ENCODE measurements at places on chromosomes 3 and 15. TPM values are rescaled to one million over a fixed set of nuclear protein-coding genes. Genes with fewer than 3 reads are reported as not detected.
A peak's percentile ranks its signal among the peaks of the same experiment; 100 is the strongest.

DNA sequence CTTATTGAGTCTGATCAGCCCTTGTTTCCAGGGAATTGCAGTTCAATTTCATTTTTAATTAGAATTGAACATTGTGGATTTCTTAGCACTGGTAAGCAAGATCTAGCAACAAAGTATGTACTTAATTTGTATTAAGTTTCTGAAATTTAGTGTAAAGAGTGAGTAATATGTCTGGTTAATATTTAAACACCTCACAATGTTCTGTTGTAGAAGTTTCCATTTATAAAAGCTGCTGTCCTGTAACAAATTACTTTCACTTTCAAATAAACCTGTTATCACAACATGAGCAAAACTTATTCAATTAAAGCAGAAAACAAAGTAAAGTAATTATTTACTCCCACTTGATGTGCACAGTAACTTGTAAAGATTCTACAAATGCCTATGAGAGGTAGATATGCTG is 448.5 kb downstream of the NAALADL2 start:
- no peak for DNase-seq

The MYO1E gene
- total RNA-seq: 117 TPM

- peak; percentile 54 for DNase-seq
Measured at GRCh38 chr3:87260270-87260669, 16.1 kb downstream of the POU1F1 start.

DNA sequence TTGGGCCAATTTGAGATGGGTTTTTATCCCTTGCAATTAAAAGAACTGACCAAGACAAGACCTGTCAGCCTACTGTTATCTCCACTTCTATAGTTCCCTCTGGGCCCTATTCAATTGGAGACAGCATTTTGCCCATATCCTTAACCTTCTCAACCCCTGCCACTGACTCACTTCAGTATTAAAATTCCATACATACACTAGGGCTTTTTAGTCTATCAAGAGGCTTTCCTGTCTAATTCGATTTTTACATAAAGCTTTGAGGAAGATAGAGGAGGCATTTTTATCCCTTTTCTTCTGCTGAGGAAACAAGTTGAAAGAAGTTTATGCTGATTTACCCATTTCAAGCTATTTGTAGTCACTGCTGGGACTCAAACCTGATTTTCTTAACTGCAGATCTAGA is 51.1 kb downstream of the GTF2E1 start:
- no peak for DNase-seq

GRCh38 chr3:181458857-181459256 is 252.9 kb upstream of the SOX2 start:
- DNase-seq: no peak

- DNase-seq: peak; percentile 78
Measured at GRCh38 chr3:55164191-55164590, 236.3 kb upstream of the LRTM1 start.

The CLEC3B gene
- total RNA-seq: 0.40 TPM

DNA sequence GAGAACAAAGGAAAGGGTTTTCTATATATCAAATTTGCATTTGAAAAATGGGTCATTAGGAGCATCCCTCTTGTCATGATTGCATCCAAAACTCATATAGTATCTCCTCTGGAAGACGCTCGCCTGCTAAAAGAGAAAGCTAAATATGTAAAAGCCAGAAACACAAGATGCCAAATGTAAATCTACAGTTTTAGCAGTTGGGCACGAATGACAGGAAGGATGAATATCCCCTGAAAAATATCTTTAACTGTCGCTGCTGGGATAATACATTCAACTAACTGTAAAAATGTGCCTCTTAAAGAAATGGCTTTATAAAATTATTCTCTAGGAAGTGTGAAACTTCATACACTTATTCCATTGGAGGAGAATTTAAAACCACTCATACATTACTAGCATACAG is 101.7 kb downstream of the DCLK3 start:
- no peak for DNase-seq

- DNase-seq: no peak
Measured at GRCh38 chr3:28836199-28836598, 444.7 kb upstream of the RBMS3 start.

The FBXW12 gene
- not detected for total RNA-seq

The PLA2G4F gene
- not detected for total RNA-seq

GRCh38 chr15:78321041-78321570 is 19.0 kb upstream of the CRABP1 start:
- no peak for DNase-seq

GRCh38 chr3:14265246-14265962 is 86.8 kb downstream of the LSM3 start:
- no peak for DNase-seq

DNA sequence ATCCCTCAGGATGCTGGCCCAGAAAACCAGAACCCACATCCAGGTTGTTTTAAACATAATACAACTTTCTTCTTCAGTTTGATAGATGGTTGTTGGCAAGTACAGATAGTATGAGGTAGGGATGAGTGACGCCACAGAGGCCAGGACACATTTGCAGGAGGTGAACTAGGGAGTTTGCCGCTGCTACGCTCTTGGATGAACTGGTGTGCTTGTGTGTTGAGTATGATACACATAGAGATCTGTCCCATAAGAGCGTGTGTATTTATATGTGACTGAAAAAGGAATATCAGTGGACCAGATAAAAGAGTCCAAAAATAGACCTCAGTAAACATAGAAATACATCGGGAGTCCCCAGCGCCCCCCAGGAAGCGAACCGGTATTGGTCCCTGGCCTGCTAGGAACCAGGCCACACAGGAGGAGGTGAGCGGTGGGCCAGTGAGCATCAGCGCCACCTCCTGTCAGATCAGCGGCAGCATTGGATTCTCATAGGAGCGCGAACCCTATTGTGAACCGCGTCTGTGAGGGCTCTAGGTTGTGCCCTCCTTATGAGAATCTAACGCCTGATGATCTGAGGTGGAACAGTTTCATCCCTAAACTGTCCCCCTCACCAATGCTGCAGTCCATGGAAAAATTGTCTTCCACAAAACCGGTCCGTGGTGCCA is 98.1 kb downstream of the LRRK1 start:
- no peak for DNase-seq

Data from LHCN-M2 (cell line).